ENCODE measurements at places on chromosomes 11 and 22. TPM values are rescaled to one million over a fixed set of nuclear protein-coding genes. Genes with fewer than 3 reads are reported as not detected.

DNA sequence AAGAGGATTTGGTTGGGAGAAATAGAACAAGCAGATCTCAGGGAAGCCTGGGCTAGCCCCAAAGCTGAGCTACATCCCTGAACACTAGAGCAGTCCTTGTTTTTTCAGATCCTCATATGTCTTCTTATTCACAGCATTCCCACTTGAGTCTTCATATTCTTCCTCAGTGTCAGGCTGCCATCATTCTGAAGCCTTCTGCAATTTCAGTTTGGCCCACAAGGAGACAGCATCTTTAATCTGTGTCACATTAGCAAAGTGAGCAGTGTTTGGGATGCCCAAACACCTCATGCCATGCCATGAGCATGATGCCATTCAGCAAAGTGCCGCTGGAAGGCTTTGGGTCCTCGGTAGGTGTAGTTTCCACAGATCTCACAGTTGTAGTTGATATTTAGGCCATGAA lies 56.6 kb downstream of the SCN3B start:
- DNase-seq, result no peak
- no peak overlapping the region for H3K4me3 ChIP-seq
- H3K27me3 ChIP-seq, result no peaks in the 10 kb centered on the region
- H3K27ac ChIP-seq, result no peak overlapping the region

VPREB1 gene
- total RNA-seq, result not detected

OVOL1 gene
- 17.4 TPM for total RNA-seq

DNA sequence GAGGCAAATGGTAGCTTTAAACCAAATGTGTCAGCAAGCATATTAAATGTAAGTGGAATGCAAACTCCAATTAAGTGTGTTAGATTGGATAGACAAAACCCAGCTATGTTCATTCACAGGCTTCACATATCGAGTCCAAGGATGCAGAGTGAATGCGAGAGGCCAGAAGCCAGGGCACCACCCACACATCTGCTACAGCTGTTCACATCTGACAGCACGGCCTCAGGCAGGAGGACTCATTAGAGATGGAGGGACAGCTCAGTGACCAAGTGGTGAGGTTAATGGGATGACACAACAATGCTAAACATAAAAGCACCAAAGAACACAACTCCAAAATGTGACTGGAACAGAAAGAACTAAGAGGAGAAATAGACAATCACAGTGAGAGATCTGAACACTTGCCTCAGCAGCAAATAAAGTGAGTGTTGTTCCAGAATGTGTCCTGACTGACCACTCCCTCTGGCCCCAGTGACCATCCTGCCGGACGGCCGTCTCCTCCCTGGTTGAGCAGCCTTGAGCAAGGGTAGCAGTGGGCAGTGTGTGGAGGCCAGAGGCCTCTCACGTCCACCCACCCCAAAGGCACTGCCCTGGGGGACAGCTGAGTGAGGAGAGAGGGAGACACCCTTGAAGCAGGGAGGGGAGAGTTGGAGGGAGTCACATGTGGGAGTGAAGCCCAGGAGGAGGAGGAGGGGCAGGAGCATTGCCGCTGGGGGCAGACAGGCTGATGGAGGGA lies 23.8 kb downstream of the ALG12 start:
- no peaks in the 10 kb centered on the region for H3K36me3 ChIP-seq
- H3K4me1 ChIP-seq, result no peaks in the 10 kb centered on the region
- H3K4me3 ChIP-seq, result no peak overlapping the region
- H3K27me3 ChIP-seq, result no peaks in the 10 kb centered on the region
- no peak for DNase-seq

ZNF70 gene
- total RNA-seq, result 4.9 TPM

SUSD2 gene
- 9.1 TPM for total RNA-seq

HIC2 gene
- 3.9 TPM for total RNA-seq

Data from vagina (tissue), 2 donors.